ENCODE measurements at places on chromosomes 2 and 18.

DNA sequence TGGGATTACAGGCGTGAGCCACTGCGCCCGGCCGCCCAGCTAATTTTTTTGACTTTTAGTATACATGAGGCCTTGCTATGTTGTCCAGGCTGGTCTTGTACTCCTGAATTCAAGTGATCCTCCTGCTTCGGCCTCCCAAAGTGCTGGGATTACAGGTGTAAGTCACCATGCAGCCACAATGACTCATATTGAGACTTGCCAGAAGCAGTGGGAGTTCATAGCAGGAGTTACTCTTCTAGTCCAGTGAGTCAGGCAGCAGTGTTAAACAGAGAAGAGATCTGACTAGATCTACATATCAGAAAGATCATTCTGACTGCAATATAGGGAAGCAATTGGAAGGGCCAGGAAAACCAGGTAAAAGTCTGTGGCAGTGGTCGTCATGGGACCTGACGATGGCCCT, 1.5 kb upstream of the FLACC1 start:
- no peak for DNase-seq

DNA sequence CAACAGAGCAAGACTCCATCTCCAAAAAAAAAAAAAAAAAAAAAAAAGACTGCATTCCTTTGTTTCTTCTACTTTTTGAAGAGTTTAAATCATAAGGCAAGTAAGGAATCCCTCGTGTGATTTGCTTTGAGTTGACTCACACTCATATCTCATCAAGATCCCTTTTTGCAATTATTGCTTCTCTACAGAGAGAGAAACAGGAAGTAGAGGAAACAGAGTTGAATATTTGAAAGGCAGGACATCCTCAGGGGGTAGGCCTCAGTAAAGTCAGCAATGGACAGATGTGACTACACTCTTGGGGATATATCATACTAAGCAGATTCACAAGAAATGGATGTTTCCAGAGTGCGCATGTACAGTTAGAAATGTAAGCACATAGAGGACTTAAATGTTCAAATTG, 11.2 kb upstream of the EFR3B start:
- no peak for DNase-seq

DNA sequence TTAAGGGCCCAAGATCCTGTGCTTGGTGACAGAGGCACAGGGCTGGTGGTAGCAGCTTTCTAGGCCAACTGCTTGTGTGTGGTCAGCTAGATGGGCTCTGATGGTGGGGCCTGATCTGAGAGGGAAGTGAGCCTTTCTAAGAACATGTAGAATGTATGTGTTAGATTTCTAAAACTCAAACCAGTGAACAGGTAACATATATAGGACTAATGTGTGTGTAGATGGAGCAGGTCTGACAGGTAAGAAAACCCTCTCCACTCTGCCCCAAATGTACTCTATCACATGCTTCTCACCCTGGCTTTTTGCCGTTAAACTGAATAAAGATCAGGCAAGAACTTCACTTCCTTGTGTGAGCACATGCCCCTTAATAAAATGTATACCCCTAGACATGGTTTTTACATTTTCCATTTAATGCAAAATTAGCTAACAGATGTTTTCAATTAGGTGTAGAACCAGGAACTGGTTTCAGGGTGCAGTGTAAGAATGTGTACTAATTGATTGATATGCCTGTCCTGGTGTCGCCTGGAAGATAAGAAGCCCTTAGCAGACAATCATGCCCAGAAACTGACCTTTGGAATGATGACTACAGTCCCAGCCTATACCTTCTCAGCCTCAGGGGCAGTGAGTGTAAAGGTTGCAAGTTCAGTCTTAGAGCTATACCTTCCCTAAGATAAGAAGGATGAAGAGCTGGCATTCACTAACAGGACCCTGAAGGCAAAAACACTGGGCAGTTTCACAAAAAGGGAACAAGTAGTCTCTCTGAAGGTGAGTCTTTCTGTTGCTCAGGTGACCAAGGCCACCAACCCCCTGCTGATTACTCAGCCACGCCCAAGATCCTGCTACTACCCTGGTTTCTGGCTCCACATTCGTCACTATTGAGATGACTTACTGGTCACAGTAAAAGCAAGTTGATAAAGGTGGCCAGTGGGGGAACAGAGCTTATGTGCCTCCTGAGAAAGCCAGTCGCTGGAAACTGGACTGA, 71.2 kb downstream of the SPATS2L start:
- no peak for DNase-seq

GRCh38 chr2:237424544-237424943, 10.6 kb upstream of the COL6A3 start:
- no peak for DNase-seq

DNA sequence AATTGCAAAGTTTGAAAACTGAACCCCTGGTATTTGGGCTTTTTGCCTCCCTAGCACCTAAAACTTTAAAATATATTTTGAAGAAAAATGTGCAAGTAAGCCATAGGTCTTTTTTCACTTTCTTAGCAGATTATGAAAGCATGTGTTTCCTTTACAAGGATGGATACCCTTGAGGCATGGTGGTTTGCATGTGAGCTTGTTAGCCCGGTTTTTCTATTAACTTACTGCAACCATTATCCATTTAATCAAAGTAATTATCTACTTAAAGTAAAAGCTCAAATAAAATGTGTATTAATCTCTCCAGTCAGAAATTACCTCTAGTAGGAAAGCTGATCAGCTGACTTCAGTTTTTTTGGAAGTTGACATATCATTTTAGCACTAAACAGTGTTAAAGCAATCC, 140.6 kb downstream of the EML6 start:
- DNase-seq: no peak

DNA sequence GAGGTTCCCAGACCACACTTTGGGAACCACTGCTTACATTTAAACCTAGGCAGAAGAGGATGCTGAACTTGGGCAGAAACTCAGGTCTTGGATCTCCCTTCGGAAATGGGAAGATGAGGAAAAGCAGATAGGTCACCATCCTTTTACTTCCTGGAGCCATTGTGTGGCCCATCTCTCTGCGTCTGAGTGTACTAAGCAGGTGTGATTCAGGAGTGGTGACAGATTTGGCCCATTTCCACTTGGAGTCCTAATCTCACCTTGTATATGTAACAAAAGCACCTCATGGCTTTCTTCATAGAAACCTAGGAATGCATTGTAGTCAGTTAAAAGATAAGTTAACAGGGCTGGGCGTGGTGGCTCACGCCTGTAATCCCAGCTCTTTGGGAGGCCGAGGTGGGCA, 71.0 kb downstream of the PRKCE start:
- DNase-seq: no peak
